Kidney glomerular epithelial cell (primary cell): ENCODE measurements at places on chromosomes 13 and 19.

DNA sequence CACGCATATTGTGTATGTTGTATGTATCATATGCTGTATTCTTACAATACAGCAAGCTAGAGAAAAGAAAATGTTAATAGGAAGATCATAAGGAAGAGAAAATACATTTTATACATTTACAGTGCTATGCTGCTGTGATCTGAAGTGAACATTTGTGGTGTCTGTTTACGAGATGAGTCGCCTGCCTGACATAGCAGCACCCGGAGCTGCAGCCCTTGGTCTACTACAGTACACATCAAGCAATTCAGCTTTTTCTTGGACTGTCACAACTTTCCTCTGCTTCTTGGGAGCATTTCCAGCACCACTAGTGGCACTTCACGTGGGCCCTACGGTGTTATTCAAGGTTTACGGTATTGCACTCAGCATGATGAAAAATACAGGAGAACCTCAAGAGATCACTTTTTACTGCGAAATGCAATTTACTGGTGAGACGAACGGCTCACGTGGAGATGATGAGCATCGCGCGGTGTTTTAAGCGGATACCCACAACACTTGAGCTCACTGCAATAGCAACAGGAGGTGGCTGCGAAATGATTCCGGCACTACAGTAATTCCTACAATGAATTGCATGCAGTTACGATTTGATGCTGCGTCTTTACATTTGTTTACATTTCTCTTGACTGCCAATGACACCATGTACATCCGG, 308.4 kb downstream of the FGF9 start:
- no peak for DNase-seq

GRCh38 chr19:35449359-35450043, 1.4 kb downstream of the FFAR2 start:
- DNase-seq, result no peak

DNA sequence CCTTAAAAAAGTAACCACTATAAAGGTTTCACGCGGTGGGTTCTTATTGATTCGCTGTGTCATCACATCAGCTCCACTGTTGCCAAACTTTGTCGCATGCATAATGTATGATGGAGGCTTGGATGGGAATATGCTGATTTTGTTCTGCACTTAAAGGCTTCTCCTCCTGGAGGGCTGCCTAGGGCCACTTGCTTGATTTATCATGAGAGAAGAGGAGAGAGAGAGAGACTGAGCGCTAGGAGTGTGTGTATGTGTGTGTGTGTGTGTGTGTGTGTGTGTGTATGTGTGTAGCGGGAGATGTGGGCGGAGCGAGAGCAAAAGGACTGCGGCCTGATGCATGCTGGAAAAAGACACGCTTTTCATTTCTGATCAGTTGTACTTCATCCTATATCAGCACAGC, 30.6 kb downstream of the FGF9 start:
- no peak for DNase-seq

GRCh38 chr19:46753420-46754155, 7.3 kb upstream of the STRN4 start:
- DNase-seq, result no peak

- DNase-seq, result peak; percentile 61
Measured at GRCh38 chr19:10655457-10656312, 1.5 kb downstream of the ILF3 start.

DNA sequence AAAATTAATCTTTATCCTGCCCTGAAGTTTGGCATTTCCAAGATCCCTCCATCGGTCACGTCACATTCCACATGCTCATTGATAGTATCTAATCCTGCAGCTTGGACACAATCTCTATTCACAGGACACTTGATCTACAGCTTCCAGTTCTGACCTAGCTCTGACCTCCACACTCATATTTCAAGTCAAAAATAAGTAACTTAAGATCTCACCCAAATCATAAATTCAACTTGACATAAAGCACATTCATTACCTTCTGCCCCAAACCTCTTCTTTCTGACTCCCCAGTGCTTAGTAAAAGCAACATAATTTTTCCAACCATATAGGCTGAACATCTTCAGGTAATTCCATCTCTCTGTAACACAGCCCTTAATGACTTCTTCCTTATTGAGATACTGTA, 880.2 kb downstream of the PCDH9 start:
- no peak for DNase-seq

DNA sequence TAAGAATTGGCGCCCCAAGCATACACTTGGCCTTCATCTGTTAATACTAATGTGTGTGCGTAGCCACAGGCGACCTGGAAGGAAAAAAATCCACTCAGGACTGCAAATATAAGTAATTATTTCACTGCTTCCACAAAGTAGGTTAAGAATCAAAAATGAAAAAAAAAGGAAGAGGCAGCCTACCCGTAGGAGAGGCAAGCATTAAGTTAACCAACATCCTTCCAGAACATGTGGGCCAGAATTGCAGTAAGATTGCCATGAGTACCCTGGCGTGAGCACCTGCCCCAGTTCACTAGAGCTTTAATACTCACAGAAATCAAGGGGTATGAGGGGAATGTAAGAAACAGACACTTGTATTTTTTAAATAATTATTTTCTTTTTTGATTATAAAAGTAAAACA, 22.2 kb downstream of the RCBTB2 start:
- no peak for DNase-seq
